Stimulated activated CD8-positive, alpha-beta memory T cell treated with anti-CD3 and anti-CD28 coated beads, Interleukin-4, amount 100 ng/mL, for 1 hour (primary cell): ENCODE measurements at places on chromosomes 7 and 10.

DNA sequence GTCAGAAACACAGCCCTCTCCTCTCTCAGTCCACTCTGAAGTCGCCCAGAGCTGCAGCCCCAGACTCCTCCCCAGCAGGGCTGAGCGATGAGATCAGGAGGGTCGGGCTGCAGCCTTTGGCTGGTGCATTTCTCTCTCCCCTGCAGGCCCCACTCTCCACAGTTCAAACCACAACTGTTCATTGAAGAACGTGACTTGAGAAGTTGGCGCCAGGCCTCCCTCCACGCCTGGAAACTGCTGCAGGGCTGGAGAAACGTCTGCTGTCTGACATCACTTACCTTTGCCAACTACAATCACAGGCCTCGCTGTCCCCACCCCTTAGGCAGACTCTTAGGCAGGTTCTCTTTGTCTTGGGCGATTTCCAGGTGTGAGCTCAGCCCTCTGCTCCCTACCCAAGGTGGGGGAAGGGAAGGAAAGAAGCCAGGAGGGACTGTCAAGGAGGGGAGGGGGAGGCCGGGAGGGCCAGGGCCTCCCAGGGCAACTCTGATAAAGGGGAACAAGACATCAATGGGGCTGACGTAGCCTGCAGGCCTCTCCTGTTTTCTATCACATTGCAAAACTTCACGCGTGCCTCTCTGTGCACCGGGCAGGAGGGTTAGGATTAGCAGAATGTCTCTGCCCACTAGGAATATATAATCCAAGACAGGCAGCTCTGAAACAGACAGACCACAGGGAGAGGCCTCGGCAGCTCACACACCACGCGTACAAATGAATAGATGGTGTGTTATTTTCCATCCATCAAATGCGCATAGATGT is 32.7 kb downstream of the CALML5 start:
- no peak for DNase-seq

GRCh38 chr7:37391791-37392672 is 56.6 kb downstream of the ELMO1 start:
- no peak for DNase-seq

- no peak for DNase-seq
Measured at GRCh38 chr10:11209830-11210181, 192.1 kb downstream of the CELF2 start.

- DNase-seq = no peak
Measured at GRCh38 chr7:102063690-102064180, 222.9 kb upstream of the SH2B2 start.

- no peak for DNase-seq
Measured at GRCh38 chr7:17590221-17590620, 291.8 kb downstream of the AHR start.

DNA sequence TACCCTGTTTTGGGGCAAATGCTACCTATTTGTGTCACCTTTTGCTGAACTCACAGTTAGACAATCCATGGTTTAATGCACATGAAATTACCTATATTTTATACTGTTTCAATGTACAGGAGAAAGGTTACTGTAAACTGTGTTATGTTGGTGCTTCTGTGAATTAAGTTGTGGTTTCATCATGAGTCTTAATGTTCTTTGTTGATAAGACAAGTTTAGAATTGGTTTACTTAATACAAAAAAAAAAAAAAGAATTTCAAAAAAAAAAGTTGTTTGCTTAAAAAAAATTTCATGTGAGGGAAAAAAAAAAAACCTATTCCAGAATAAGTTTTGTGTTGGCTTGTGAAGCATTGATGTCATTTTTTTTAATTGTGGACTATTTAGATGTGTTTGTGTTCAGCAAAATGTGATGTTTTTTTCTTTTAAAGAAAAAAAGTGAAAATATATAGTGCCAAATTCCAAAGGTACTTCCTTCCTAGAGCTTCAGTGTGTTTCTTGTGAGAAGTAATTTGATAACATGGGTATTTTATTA is 280.3 kb downstream of the USP6NL start:
- DNase-seq = no peak

DNA sequence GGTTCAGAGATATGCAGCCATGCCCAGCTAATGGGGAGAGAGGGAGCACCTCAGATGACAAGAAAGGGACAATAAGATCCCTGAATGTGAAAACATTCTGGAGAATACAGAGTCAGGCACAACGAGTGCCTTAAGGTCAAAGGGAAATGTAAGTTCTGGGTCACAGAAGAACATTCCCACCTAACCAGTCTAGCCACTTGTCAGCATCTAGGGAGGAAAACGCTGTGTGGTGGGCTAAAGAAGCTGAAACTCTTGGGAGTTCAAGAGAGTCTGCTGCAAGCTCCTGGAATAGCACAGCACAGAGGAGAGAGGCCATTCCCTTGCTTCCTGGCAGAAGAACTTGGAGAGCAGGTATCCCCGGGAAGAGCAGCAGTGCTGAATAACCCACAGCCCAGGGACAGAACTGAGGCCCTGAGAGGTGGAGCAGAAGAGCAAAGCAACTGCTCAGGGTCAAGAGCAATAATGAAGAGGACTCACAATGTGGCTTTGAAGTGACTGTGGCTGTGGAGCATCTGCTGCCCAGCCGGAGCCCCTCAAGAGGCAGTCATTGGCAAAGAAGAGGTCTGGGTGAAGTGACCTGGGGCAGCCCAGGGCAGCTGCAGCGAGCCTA is 182.3 kb downstream of the NPSR1 start:
- DNase-seq = no peak

DNA sequence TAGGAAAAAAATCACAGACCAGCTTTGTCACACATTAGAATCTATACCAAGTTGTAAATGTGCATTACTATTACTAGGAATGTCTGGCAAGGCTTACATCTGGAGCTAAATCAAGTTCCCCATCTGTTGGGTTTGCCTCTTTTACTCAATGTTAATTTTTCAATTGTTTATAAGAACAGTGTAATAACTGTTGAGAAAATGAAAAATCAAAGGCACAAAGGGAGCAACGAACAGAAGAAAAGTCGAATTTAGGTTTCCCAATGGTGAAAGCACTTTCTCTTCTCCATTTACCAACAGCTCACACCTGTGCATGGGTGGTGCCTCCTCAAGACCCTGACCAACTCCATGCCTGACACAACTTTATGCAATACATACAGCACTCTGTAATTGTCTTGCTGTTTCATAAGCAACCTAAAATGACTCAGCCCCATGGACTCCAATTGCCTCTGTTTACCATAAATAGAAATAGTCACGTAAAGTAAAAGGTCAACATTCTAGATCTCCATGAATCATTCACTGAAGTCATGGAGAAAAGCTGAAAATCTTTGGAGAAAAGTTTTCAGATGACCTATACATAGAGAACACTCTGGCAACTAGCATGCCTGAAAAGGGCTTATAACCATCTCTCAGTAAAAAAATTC is 95.5 kb upstream of the KCNIP2 start:
- DNase-seq = no peak

DNA sequence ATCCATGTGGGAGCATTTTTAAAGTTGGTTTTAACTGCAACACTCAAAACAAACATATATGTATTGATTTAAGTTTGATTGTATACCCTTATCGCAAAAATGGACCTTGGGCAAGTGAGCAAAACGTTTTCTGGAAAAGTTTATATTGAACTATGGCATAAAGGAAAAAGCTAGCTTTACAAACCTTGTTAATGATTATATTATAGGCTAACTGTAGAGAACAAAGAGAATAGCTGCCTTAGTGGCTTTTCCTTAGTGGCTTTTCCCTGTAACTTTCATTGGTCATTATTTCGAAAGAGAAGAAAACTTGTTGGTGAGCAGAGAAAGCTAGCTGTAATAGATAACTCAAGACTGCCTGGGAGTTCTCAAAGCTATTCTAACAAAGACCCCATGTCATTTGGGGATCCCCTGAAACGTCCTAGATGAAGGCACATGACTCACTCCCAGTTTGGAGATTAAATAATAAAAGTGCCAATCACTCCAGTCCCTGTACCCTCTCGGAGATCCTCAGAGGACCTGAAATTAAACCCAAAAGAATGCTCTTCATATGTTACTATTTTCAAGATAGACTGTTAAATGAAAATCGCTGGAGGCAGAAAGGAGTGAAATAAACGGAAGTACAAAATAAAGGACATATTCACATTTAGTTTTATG is 92.1 kb downstream of the SRI start:
- DNase-seq = no peak
